ENCODE measurements at places on chromosomes 7 and 10. TPM values are rescaled to one million over a fixed set of nuclear protein-coding genes. Genes with fewer than 3 reads are reported as not detected.

Gene JAKMIP3
- 0.26 TPM for total RNA-seq

Gene CALML3
- total RNA-seq, result not detected

Gene SORBS1
- total RNA-seq, result 397 TPM

Gene LAMB1
- total RNA-seq, result 322 TPM

Gene ANKRD1
- 0.35 TPM for total RNA-seq

Gene CNNM1
- 1.5 TPM for total RNA-seq

Gene HOXA7
- total RNA-seq, result 9.1 TPM

Gene CHAT
- total RNA-seq, result not detected

Gene CUZD1
- total RNA-seq, result 1.3 TPM

Gene ANKRD22
- 0.48 TPM for total RNA-seq

Gene SHH
- total RNA-seq, result 0.62 TPM

Gene SEMA3C
- 54.4 TPM for total RNA-seq

Gene CPA5
- total RNA-seq, result not detected

Gene ATP6V0E2
- total RNA-seq, result 2.6 TPM

Gene LRRC18
- not detected for total RNA-seq

DNA sequence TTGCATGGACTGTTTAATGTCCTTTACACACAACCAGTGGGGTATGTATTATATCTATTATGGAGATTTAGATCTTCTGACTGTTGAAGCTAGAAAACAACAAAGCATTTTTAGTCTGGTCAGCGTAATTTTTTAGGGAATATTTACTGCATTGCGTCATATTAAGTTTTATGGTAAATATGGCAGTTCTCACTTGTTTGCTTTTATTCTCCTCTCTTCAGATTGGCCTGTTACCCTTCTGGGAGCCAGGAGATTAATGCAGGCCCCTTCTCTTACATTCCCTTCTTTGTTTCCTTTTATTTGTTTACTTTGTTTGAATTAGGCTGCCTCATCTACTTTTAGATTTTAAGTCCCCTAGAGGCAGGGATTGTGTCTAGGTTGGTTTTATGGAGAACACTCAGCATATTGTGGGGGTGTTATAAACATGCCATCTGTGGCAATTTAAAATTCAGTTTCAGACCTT lies 13.8 kb downstream of the UBE2D1 start:
- no peak for DNase-seq

GRCh38 chr7:142301923-142302550 lies 44.2 kb upstream of the PRSS58 start:
- no peak for DNase-seq

GRCh38 chr7:65216469-65216868 lies 157.2 kb upstream of the ZNF92 start:
- DNase-seq, result no peak

DNA sequence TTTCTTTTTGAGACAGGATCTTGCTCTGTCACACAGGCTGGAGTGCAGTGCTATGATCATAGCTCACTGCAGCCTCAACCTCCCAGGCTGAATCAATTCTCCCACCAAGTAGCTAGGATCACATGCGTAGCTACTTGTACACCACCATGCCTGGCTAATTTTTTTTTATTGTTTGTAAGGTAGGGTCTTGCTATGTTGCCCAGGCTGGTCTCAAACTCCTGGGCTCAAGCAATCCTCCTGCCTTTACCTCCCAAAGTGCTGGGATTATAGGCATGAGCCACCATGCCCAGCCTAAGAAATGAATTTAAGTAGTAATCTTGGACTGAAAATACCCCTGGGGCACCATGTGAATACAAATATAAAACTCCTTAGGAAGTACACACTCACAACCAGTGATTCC lies 5.8 kb downstream of the NUDT13 start:
- DNase-seq, result no peak

- DNase-seq, result no peak
These were observed 157.1 kb downstream of the BBS9 start for GRCh38 chr7:33286501-33286900.

GRCh38 chr10:68154211-68154497 lies 44.9 kb downstream of the MYPN start:
- peak; percentile 47 for DNase-seq

DNA sequence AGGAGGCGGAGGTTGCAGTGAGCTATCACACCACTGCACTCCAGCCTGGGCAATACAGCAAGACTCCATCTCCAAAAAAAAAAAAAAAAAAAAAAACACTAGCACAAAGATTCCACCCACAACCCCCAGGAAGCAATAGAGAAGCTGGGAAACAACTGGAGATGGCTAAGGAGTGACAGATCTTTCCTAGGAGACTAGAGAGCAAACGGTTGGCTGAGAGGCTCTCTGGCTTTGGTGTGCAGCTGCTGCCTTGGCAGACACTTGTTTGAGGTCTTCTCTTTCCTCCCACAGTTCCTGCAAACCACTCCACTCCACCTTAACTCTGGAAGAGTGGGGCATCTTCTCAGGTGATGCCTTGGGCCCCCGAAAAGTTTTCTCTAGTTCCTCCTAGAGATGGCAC lies 78.5 kb upstream of the LANCL2 start:
- no peak for DNase-seq

GRCh38 chr7:27133409-27134231 lies 3.1 kb upstream of the HOXA4 start:
- DNase-seq, result no peak

DNA sequence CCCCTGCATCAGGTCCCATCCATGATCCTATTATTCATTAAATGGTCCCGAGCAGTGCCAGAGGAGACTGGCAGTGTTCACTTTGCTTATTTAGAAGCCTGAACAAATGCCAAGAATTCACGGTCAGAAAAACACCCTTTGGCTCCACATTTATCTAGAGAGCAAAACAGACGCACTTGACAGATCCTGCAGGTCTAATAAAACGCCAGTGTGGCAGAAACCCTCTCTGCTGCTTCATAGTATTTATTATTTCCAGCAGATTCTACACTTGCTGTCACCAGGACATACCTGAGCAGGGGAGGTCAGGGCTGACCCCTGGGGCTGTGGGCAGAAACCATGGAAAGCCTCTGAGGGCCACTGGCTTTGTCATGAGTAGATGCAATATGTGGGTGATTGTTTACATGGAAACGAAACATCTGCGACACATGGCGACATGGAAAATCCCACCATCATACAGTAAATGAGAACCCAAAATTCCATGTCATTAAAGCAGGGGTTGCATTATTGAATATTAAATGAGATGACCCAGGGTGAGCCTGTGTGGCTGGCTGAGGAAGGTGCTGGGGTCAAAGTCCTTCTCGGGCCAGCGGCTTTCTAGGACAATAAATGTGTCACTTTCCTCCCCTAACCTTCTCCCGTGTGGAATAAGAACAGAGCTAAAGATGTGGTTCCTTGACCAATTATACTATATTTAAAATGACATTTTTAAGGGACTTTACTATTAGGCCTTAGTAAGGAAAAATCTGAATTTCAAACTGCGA lies 205.9 kb upstream of the SVIL start:
- no peak for DNase-seq

GRCh38 chr7:141702047-141702567 lies at the start of gene DENND11:
DENND11 (minus strand) TSS chr7:141702166; CDS start chr7:141702153, 13 bp downstream.
- DNase-seq, result no peak

DNA sequence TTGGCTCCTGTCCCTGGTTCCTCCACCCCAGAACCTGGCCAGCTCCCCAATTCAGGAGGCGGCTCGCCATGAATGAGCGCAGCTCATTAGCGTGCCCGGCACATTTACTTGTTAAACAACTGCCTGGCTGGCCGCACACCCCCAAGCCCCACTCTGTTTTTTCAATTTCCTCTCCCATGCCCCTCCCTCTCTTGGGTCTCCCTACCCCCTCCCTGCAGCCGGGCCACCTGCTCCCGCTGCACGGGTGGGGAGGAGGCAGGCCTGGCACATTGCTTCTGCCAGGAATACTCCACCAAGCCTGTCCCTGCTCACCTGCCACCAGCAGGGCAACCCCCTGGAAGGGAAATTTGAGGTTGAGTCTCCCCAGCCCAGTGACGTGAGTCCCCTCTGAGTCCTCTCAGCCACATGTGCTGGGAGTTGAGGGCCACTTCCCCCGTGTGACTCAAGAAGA lies 2.5 kb upstream of the SLIT1 start:
- DNase-seq, result no peak

GRCh38 chr7:25069900-25070443 lies 55.1 kb downstream of the CYCS start:
- peak; percentile 47 for DNase-seq

DNA sequence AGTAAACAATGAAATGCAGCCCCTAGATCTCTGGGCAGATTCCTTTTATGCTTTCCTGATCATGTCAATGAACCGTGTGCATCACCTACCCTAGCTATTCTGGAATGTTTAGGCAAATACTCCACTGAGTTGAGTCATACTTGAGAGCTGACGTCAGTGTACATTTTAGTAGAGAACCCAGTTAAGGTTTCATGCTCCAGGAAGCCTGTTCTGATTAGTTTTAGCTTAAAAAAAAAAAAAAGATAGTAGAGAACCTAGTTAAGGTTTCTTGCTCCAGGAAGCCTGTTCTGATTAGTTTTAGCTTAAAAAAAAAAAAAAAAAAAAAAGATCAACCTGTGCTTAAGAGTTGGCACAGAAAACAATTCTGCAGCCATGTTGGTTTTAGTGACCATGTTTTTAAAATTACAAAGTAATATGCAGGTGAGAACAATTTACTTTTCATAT lies 3.7 kb upstream of the MCU start:
- DNase-seq, result no peak

- DNase-seq, result no peak
These were observed 15.0 kb downstream of the CCDC6 start for GRCh38 chr10:59891349-59891748.

DNA sequence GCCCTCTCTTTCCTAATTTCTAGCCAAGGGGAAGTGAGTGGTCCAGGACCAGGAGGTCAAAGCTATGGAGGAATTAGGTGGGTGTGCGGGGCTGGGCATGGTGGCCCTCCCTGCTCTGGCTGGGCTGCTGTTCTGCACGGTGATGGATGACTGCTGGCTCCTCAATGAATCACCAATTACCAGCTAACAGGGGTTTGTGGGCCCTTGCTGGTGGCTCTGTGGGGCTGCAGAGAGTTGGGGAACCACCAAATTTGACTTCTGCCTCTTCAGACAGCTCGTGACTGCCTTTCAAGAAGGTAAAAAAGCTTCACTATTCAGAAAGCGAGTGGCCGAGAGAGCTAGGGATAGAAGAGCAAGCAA lies 35.0 kb upstream of the HABP2 start:
- no peak for DNase-seq

DNA sequence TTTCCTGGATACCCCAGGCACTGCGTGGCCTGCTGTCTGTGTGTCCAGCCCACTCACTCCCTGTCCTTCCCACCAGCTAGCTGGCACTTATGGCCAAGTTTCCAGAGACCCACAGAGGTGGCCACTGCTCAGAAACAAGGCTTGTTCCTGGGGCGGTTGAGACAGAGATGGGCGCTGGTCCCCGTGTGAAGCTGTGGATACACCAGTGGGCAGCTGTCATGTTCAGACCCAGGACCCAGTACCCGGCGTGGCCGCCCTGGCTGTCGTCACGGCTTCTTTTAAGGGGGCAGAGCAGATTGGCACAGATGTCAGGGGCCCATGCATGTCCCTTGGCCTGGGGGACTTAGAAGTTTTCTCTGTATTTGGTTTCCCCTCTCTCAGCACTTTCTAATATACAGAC lies 36.3 kb downstream of the FOXL3 start:
- DNase-seq, result no peak

DNA sequence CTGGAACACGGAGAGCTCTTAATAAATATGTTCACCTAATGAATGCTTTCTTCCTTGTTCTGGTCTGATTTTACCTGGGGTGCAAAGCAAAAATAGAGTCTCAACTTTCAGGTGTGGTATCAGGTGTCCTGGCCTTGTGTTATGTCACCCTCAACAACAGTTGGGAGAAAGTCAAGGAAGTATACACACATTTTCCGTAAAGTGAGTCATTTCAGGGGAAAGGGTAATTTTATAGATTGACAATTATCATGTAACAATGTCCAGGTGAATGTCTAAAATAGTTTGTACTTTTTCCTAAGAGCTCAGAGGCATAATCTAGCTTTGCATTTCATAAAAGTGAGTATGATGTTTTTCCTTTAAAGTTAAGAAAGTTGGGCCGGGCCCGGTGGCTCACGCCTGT lies 287.4 kb downstream of the SKIDA1 start:
- DNase-seq, result no peak

DNA sequence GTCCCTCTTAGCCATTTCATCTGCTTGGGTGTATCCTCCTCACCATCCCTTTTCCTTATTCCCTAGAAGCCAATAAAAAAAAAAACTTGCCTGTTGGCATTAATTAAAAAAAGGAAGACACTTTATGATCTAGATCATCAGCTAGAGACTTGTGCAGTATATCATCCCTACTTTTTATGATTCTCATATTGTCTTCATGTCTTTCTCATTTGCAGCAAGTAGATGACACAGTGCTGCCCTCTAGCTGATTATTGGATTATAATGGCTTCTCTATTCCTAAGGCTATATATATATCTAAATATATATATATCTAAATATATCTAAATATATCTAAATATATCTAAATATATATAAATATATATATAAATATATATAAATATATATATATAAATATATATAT lies 272.4 kb upstream of the LRGUK start:
- DNase-seq, result no peak
